ENCODE measurements at places on chromosomes 11 and 22.

DNA sequence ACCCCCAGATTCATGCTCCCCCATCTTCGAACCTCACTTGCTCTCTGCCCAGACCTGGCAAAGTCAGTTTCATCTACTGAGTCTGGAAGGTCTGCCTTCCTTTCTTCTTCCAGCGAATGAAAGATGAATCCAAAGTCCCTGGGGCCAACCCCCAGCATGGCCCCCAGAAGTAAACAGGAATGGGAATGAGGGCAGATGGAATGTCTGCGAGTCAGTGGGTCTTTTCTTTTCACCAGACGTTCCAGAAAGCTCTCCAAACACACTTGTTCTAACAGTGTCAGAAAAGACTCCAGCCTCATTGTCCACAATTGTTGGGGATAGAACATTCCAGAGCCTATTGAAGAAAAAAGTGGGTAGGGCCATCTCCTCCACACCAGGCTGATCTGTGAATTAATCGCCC lies 28.6 kb downstream of the RIBC2 start:
- DNase-seq = no peak

GRCh38 chr11:93131709-93132108 lies 66.1 kb downstream of the SLC36A4 start:
- DNase-seq = no peak

- DNase-seq = no peak
Measured at GRCh38 chr11:94814272-94814976, 46.3 kb downstream of the AMOTL1 start.

- no peak for DNase-seq
Measured at GRCh38 chr22:21714786-21715185, 20.8 kb downstream of the YPEL1 start.

GRCh38 chr11:11960687-11961086 lies 47.7 kb downstream of the DKK3 start:
- DNase-seq = no peak

DNA sequence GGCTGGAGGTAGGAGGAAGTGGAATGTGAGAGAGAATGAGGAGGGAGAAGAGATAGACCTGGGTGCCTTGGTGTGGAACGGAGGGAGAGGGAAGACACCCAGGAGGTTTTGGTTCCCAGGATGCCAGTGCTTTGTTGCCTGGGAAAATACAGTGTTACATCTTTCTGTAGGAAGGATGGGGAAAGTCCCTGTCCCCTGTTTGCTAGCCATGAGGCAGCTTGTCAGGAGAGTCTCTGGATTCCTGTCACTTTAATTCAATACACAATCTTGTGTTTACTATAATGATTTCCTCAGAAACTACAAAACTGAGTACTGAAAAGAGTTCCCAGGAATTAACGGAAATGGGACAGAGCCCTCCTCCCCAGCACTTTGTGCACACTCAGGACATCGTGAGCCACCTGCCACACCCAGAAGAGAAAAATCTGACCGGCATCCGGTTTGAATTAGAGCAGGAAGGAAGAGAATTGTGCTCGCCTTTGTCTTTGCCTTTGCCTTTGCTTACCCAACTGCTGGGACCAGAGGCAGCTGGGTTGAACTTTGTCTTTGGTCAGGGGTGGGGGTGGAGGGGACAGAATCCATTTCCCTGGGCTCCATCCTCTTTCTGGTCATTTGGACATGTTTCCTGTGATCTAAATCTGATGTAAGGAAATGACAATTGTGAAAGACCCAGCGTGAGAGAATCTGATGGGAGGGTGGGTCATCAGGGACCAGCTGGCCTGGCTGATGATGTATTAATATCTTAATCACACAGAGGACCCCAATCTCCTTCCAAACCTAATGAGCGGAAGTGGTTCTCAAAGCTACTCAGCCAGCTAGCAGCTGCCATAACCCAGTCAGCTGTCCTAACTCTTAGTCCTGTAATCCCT lies 1.3 kb upstream of the LIMK2 start:
- peak; percentile 23 for DNase-seq

GRCh38 chr11:44003736-44004451 lies 43.9 kb upstream of the ACCSL start:
- no peak for DNase-seq

DNA sequence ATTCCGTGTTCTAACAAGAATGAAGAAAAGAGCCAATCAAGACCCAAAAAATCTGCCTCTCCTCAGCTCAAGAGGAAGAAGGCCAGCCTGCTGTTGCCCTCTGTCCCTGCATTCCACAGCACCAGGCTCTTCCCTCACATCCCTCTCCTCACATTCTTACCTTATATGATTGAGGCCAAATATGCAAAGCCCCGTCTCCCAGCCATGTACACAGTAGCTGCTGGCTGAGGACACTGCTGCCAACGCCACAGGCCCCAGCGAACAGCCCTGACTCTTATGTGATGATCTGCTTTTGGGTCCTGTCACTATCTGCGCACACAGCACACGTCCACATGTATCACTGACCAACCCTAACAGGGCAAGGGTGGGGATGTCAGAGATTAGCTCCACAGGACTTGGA lies 60.2 kb downstream of the MICAL3 start:
- DNase-seq = no peak

- DNase-seq = no peak
Measured at GRCh38 chr11:18632841-18633240, 1.3 kb downstream of the SPTY2D1 start.

- DNase-seq = no peak
Measured at GRCh38 chr11:16555956-16556355, 182.5 kb upstream of the C11orf58 start.

- peak; percentile 21 for DNase-seq
Measured at GRCh38 chr22:20520093-20520511, 12.7 kb downstream of the MED15 start.

DNA sequence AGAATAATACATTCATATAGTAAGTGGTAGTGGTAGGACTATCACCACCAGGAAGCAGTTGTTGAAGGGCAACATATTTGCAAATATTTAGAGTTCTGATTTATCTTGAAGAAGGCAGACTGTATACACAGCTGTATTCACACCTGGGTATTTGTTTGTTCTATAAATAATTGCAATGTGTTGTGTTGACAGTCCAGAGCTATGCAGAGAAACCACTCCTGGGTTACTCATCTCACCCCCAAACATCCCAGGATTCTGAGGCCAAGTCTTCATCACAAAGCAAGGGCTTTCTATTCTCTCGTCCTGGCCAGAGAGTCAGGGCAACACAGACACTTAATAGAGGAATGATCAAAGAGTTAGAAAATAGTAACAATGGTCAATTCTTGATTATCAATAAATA lies 102.1 kb upstream of the FAT3 start:
- no peak for DNase-seq

DNA sequence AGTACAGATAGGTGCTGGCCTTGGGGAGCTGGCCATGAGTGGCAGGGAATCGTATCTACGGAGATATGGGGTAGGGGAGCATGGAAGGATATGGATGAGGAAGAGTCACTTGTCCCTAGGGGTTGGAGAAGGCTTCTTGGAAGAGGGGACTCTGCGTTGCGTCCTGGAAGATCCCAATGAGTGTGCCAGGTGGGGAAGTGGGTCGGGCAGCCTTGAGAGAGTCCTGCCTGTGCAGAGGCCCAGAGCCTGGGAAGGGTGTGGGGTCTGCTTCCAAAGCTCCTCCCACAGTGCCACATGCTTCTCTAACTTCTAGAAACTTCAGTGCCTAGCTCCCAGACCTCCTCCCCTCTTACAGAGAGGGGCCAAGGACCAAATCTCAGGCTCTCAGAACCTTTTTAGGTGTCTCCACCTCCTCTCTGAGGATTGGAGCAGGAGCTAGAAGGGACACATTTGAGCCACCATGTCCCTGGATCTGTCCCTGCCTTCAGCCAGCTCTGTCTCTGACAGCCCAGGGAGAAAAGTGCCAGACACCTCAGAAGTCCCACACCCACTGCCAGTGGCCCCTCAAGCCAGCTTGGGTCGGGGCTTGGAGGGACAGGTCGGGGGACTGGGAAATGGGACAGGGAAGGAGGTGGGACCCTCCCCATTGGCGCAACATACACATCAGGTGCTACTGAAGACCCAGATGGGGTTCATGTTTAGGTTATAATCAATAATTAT lies 11.0 kb downstream of the RHBDD3 start:
- no peak for DNase-seq

- no peak for DNase-seq
Measured at GRCh38 chr11:120668537-120668936, 157.0 kb downstream of the GRIK4 start.

- no peak for DNase-seq
Measured at GRCh38 chr11:19713196-19714021, 772 bp downstream of the NAV2 start.

- no peak for DNase-seq
Measured at GRCh38 chr11:109088086-109088485, 333.9 kb upstream of the C11orf87 start.

DNA sequence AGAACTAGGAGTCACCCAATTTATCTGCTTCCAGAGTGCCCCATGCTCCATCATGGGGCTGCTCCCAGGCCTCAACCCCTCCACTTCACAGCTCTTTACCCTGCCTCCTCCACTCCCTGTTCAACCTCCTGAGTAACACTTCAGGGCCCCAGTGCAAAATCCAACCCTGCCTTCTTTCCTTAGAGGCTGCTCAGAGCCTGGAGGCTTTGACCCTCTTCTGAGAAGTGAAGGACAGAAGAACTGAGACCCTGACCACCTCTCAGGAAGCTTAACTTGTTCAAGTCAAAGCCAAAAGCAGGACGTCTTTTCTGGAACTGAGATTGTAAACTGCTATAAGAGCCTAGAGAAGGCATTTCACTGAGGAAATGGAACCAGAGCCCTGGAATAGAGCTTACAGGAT lies 15.5 kb downstream of the EIF3F start:
- DNase-seq = no peak

DNA sequence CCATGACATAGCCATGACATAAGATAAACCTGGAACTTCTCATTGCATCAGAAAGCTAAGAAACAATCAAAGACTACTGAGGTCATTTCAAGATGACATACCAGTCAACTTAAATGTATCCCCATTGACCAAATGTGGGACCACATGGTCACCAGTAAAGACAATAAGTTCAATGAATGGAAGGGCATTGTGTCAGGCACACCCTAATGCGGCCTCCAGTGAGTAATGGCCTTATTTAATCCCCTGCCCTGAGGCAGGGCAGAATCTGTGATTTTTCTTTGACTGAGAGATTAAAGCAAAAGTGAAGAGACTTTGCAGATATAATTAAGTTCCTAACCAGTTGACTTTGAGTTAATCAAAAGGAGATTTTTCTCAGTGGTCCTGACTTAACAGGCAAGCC lies 17.3 kb upstream of the SYT8 start:
- DNase-seq = no peak

DNA sequence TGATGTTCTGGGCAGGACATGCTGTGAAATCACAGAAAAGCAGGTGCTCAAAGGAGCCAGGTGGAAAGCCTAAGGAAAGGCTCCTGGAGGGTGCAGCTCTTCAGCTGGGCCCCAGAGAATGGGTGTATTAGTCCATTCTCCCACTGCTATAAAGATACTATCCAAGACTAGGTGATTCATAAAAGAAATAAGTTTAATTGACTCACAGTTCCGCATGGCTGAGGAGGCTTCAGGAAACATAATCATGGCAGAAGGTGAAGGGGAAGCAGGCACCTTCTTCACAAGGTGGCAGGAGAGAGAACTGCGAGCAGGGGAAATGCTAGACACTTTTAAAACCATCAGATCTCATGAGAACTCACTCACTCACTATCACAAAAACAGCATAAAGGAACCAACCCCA lies 43.1 kb upstream of the DEUP1 start:
- no peak for DNase-seq

DNA sequence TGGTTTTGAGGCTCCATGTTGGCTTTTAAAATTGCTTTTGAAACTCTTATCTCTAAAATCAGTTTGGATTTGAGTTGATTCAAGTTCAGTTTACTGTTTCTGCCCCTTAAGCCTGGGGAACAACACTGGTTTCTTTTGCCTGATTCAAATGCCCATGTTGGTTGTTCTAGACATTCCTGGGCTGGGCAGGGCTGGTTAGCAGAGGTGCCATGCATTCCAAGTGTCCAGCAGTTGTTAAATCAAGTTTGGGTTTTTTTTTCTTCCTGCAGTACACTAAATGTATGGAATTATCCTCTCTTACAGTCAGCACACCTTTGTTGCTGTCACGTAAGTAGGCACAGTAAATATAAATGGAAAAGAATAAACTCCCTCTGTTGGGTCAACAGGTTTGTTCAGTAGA lies 67.2 kb upstream of the MTMR2 start:
- DNase-seq = no peak

DNA sequence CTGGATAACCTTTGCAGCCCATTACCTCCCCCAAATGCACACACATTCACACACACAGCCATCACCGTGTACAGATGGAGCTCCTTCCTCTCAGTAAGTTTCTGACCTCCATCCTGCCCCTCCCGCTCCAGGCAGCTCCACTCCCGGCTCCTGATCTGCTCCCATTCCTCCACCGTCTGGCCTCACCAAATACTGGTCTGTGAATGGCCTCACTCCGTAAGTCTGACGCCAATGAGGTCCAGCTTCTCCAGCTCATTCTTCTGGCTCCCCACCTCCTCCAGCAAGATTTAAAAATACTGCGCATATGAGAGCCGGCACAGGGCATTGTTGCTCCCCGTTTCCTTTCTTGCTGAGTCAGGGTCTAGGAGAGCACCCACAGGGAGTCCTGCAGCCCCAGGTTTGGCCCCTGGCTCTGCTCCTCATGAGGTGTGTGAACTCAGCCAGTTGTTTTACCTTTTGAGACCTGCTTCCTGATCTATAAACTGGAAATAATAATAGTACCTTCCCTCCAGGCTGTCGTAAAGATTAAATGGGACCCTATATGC lies 14.0 kb upstream of the TUB start:
- no peak for DNase-seq

DNA sequence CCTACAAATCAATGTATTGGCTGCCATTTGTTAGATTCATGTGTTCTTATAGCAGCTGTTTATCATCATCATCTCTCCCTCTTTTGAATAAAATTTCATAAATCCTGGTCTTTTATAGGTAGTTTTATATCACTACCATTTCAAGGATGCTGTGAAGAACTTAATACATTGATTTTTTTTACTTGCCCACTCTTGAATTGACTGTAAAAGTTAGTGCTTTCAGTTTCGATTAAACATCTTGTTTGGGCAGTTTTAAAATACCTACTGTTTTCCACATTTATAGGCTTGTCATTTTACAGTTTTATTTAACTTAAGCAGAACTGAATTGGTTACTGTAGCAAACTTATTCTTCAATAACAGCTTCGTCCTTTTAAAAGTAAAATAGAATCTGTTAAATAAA lies 59.5 kb downstream of the TTC17 start:
- DNase-seq = no peak

GRCh38 chr11:114128399-114128798 lies 68.9 kb downstream of the ZBTB16 start:
- DNase-seq = no peak

DNA sequence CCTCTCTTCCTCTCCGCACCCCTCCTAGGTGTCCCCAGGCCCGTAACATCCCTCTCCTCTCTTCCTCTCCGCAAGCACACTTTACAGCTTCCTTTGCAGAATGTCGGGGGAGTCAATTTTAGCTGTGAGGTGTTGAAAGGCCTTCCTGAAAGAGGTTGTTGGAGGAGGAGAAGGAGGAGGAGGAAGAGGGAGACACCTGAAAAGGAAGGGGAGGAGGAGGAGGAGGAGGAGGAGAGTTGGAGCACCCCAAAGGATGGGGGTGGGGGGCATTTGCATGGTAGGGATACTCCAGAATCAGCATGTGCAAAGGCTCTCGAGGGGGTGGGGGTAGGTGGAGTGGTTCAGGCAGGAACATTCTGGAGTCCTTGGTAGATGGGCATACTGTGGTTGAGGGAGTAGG lies 1045.1 kb downstream of the TBC1D22A start:
- DNase-seq = no peak

GRCh38 chr11:5737670-5738392 lies 1.6 kb downstream of the OR56B1 start:
- no peak for DNase-seq
